GM04503 (cell line): ENCODE measurements at places on chromosomes 6 and 20.

GRCh38 chr20:48467622-48468021 lies 360.2 kb downstream of the PREX1 start:
- no peak for DNase-seq

DNA sequence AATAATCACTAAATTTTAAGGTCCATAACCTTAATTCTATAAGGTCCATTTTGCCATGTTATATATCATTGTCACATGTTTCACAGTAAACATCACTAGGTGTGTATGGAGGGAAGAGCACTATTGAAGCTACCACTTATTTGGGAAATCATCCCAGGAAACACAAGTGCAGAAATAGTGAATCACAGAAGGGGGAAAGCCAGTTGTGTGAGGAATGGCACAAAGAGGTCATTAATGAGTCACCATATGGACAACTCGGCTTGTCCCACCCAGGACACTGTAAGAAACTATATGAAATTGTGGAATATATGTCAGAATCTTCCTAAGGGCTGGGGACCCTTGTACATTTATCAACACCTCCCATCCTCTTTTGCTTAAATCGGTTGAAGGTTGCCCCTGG lies 13.7 kb downstream of the BTN3A1 start:
- DNase-seq, result no peak

- no peak for DNase-seq
Measured at GRCh38 chr6:53750052-53750650, 44.7 kb upstream of the LRRC1 start.

- DNase-seq, result no peak
Measured at GRCh38 chr6:147942363-147942762, 400.3 kb upstream of the SASH1 start.

DNA sequence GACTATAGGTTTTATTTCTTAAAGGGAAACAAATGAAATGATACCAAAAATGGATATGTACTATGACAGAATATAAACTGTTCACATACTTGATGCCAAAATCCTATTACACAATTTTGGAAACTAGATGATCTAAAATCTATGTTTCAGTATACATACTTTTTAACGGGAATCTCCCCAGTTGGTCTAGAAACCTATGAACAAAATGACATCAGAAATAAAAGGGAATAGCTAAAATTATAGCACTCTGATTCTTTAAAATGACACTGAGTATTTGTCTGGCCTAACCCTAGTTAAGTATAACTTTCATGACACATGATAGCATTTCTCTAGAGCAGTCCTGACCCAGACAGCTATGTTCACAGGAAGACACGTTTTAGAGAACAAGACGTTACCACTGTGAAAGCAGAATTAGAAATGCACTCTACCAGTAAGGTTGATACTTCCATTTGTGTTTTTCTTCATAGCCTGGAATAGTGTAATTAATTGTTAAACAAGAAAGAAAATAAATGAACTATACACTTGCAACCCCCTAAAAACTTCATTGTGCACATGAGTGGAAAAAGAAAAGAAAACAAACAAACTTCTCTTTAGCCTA lies 3.3 kb downstream of the OSER1 start:
- no peak for DNase-seq

DNA sequence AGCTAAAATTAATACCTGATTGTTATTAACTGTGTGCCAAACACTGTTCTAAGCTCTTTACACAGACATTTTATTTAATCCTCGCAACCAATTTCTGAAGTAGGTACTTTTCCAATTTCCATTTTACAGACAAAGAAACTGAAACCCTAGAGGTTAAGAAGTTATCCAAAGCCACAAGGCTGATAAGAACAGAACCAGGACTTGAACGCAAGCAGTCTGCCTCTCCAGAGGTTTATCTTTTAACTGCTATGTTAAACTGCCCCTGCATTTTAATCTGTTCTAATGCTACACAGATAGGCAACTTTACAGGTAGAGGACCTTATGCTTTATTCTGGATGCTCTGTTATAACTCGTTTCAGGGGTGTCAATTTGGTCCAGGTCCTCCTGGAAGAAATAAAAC lies 118.2 kb downstream of the SLC16A10 start:
- no peak for DNase-seq

DNA sequence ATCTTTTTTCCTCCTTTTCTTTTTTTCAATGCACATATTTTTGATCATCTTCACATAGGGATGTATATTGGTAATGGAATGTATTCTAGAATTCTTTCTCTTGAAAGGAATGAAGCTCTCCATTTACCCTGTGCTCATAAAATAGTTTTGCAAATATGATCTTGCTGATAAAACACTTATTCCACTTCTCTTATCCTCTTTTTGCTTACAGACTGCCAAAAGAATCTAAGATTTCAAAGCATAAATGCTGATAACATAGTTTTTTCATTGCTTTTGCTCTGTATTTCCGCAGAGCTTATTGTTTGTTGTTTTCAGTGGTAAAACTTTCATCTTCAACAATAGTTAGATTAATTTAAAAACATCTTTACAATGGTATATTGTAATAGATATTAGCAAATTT lies 350.5 kb downstream of the PAX1 start:
- DNase-seq, result no peak

- DNase-seq, result no peak
Measured at GRCh38 chr6:3314176-3314575, 55.4 kb downstream of the PSMG4 start.
